ENCODE measurements at places on chromosomes 6 and 20. TPM values are rescaled to one million over a fixed set of nuclear protein-coding genes. Genes with fewer than 3 reads are reported as not detected.

The GPX5 gene
- not detected for total RNA-seq

The MEP1A gene
- total RNA-seq = not detected

The STX11 gene
- 11.2 TPM for total RNA-seq

The DLL1 gene
- total RNA-seq = 15.2 TPM

The GRM1 gene
- not detected for total RNA-seq

- no peaks in the 10 kb centered on the region for H3K36me3 ChIP-seq
- peak overlapping the region; percentile 5 for H3K27ac ChIP-seq
- no peak for DNase-seq
- peaks cover 30% of the 10 kb centered on the region for H3K27me3 ChIP-seq
These were observed 11.3 kb upstream of the SRSF6 start for GRCh38 chr20:43446361-43446879.

DNA sequence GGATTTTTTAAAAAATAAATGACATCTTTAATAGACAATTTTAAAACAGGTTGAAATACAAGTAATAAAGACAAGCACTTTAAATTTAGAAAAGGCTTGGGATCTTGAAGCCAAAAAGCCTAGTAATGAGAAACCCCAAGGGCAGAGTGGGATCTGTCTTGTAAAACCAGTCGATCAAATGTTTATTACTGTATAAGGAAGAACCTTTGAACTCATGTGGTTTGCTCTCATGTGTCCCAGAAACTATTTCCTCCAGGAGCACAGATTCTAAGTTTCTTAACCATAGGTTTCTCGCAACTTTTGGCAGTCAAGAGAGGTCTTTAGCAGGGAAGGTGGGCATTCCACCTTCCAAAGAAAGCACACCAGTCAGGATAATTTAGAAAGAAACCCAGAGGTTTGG, 541.7 kb upstream of the BTBD3 start:
- no peak for DNase-seq
- no peaks in the 10 kb centered on the region for H3K36me3 ChIP-seq
- no peak overlapping the region for H3K27ac ChIP-seq
- H3K4me3 ChIP-seq = no peak overlapping the region
- no peaks in the 10 kb centered on the region for H3K27me3 ChIP-seq
- no peaks in the 10 kb centered on the region for H3K4me1 ChIP-seq

DNA sequence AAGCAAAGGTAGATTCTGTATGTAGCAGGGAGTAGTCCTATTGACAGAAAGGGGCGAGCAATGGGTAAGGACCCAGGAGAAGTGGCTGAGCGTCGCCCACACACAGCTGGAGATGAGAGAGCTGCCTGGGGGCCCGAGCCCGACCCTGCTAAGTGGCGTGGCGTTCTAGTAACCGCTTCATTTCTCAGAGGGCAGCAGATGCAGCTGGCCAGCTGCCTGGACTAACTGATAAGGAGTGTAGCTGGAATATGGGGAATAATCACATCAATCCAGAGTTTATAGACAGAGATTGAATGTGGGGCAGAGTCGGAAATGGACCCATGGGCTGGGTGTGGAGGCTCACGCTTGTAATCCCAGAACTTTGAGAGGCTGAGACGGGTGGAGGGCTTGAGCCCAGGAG, 64.4 kb downstream of the EZR start:
- H3K27me3 ChIP-seq = no peaks in the 10 kb centered on the region
- H3K36me3 ChIP-seq = peaks cover 24% of the 10 kb centered on the region
- DNase-seq = no peak
